ENCODE measurements at places on chromosomes 1 and 21.

- no peak for DNase-seq
Observed at GRCh38 chr1:182192966-182193365, 131.5 kb upstream of the ZNF648 start.

DNA sequence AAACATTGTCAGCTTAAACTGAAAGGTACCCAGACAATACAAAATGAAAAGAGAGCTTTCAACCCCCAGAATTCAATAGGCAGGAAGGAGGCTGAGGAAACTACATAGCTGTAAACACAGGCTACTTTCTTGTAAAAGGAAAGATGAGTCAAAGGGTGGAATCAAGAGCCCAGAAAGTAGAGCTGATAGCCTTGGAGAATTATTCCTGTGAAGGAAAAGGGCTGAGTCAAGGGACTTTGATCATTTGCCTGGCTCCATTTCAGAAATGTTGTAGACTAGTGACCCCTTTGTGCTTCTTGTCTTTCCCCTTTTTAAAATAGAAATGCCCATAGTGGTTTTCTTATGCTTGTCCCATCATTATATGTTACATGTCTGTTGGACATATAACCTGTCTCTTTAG is 597.6 kb downstream of the ADGRL2 start:
- no peak for DNase-seq

DNA sequence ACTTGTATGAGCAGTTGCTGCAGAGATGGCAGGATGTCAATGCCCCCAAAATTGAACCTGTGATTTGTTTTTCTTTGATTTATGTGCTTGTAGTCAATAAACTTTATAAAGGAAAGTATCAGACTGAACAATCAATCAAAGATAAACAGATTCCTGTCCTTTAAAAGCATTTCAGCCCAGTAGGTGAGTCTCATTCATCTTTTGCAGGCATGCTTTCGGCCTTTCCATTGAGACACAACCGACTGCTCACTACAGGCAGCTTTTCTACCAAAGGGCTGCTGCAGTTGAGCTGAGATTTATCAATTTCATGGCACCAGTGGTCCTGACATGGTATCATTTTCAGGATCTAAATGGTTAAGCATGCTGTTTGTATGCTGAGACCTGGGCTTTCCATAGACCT is 513.6 kb upstream of the PTBP2 start:
- DNase-seq: no peak

DNA sequence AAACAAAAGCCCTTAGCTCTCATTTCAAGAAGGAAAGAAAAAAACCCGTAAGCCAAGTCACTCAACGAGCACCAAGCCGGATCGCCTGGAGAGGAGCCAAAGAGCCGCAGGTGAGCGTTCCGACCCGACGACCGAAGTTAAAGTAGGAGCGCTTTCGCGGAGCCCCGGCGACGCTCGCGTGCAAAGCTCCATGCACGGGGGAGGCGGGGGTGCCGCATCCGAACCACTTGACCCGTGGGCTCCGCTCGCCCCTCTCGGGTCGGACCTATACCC is 382 bp downstream of the GPBP1L1 start:
- DNase-seq: peak; percentile 35

- DNase-seq: peak; percentile 70
Observed at GRCh38 chr1:207004931-207005830, 27.4 kb downstream of the C1orf116 start.

- DNase-seq: no peak
Observed at GRCh38 chr1:2119886-2120285, 69.7 kb downstream of the PRKCZ start.

GRCh38 chr1:100866041-100866900 is 28.4 kb downstream of the EXTL2 start:
- DNase-seq: no peak

DNA sequence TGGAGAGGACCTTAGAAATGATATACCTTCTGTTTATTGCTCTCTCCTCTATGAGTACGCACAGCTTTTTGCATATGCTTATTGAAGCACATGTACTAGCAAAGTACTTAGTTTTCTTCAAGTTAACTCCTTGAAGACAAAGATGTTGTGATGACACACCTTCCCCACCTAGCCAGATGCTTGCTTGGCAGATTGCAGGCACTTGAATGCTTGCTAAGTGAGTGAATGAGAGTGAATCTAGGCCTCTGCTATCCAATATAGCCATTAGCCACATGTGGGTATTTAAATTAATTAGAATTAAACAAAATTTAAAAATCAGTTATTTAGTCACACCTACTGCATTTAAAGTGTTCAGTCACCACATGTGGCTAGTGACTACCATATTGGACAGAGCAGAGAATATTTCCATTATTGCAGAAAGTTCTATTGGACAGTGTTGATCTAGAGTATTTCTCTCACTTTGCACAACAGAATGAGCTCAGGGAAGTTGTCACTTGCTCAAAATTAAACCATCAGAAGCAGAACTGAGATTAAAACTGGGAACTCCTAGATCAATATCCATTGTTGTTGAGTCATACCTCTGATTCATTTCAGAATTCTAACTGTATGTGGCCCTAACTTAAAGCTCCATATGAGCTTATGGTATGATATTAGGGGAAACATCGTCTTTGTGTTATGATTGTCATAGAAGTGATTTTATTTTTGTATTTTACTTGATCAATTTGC is 8.6 kb upstream of the EEIG2 start:
- DNase-seq: no peak

- no peak for DNase-seq
Observed at GRCh38 chr21:29557931-29558725, 259.4 kb downstream of the BACH1 start.
